Sciatic nerve (tissue), 2 donors: ENCODE measurements at places on chromosomes 7 and 10. TPM values are rescaled to one million over a fixed set of nuclear protein-coding genes. Genes with fewer than 3 reads are reported as not detected.

The STAMBPL1 gene
- total RNA-seq = 13.6 TPM

The PLXDC2 gene
- total RNA-seq = 118 TPM

The KCTD7 gene
- 26.9 TPM for total RNA-seq

The ENO4 gene
- total RNA-seq = 1.2 TPM

The SYT15 gene
- 17.1 TPM for total RNA-seq

The ARMC3 gene
- total RNA-seq = 0.18 TPM

The KAZALD1 gene
- 4.7 TPM for total RNA-seq

The CLRN3 gene
- total RNA-seq = not detected

The LRRC17 gene
- 4.2 TPM for total RNA-seq

The MNX1 gene
- not detected for total RNA-seq

The CYP2C19 gene
- not detected for total RNA-seq

The RAB19 gene
- not detected for total RNA-seq

The ITIH5 gene
- 34.9 TPM for total RNA-seq

The CHST12 gene
- 30.7 TPM for total RNA-seq

The RPEL1 gene
- total RNA-seq = not detected

The SPDYE2 gene
- 0.31 TPM for total RNA-seq

The MGAM2 gene
- 2.9 TPM for total RNA-seq

DNA sequence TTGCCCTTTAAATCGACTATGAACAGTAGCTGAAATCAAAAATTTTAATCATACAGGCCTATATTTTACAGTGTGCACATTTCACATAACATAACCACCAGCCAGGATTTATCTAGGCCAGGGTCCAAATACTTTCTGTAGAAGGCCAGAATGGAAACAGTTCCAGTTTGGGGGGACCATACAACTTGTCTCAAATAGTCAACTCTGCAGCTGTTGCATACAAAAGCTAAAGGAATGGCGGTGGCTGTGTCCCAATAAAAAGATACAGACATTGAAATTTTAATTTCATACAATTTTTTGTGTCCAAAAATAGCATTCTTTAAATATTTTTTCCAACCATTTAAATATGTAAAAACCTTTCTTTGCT, 742 bp upstream of the TYSND1 start:
- DNase-seq = no peak

- no peak for DNase-seq
Measured at GRCh38 chr7:73683788-73684693, 644 bp downstream of the BUD23 start.

DNA sequence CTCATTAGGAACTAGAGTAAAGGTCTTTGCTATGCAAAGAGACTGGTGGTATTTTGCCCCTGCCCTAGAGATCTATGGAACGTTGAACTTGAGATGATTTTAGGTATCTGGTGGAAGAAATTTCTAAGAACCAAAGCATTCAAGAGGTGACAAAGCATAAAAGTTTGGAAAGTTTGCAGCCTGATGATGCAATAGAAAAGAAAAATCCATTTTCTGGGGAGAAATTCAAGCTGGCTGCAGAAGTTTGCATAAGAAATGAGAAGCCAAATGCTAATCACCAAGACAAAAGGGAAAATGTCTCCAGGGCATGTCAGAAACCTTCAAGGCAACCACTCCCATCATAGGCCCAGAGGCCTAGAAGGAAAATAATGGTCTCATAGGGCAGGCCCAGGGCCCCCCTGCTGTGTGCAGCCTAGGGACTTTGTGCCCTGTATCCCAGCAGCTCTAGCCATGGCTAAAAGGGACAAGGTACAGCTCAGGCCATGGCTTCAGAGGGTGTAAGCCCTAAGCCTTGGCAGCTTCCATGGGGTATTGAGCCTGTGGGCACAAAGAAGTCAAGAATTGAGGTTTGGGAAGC, 16.5 kb downstream of the TFPI2 start:
- no peak for DNase-seq

DNA sequence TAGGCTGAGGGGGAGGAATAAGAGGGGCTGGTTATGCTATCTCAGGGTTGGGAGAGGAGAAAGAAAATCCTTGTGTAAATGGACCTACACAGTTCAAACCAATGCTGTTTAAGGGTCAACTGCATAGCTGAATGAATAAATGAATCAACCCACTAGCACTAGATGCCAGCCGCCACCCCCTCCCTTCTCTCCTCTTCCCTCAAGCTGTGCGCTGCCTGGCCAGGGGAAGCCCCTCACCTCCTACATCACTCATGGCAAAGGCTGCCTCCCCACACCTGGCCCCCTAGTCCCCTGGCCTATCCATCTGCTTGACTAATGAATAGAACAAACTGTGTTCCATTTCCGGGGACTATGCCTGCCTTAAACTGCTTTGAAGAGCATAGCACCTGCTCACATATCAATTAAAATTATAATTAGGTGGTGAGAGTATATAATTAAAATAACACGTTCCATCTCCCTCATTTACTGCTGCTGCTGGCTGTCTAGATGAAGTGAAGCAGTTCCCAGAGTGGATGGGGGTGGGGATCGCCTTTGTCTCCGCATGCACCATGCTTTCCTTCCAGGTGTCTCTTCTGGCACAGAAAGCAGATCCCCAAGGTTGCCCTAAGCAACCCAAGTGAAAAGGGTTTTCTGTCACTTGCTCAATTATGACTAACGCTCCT, 32.6 kb downstream of the GRID1 start:
- no peak for DNase-seq

GRCh38 chr7:1651031-1651446, 19.0 kb upstream of the ELFN1 start:
- no peak for DNase-seq

GRCh38 chr7:66886152-66886551, 34.9 kb upstream of the TMEM248 start:
- DNase-seq = no peak

DNA sequence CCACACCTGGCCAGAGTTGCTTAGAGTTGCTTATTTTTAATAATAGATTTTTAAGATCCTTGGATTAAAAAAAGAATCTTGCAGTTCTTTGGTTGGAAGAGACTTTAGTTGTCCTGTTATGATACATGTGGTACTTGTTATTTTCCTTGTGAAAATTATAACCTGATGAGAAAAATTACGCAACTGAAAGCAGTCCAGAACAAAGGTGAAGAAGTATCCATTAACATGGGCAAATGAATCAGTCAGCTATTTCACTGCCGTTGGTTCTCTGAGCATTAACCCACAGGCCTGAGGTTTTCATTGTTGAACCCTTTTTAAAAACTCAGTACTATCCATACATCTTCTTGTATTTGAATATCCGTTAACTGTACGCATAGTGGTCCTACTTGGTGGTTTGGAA, 68.2 kb downstream of the GALNT11 start:
- DNase-seq = no peak

DNA sequence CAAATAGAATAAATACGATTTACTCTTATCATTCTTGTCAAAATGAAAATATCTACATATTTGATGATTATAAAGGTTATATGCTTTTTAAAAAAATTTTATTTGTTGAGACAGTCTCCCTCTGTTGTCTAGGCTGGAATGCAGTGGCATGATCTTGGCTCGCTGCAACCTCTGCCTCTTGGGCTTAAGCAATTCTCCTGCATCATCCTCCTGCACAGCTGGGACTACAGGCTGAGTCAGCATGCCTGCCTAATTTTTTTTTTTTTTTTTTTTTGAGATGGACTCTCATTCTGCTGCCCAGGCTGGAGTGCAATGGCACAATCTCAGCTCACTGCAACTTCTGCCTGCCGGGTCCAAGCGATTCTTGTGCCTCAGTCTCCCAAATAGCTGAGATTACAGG, 48.9 kb downstream of the PUS7 start:
- no peak for DNase-seq

GRCh38 chr7:41287559-41288335, 415.1 kb downstream of the INHBA start:
- DNase-seq = no peak

- DNase-seq = no peak
Measured at GRCh38 chr10:75611172-75611992, 180.0 kb downstream of the LRMDA start.

- no peak for DNase-seq
Measured at GRCh38 chr10:17330501-17330900, 102.5 kb downstream of the VIM start.

GRCh38 chr7:131104596-131105293, 222.9 kb upstream of the MKLN1 start:
- DNase-seq = no peak

GRCh38 chr7:14233868-14234369, 244.5 kb upstream of the ETV1 start:
- no peak for DNase-seq

- no peak for DNase-seq
Measured at GRCh38 chr10:34297541-34298345, 517.4 kb downstream of the PARD3 start.

- DNase-seq = no peak
Measured at GRCh38 chr7:155948845-155949244, 136.6 kb upstream of the SHH start.

GRCh38 chr7:5387711-5388245, 35.9 kb downstream of the TNRC18 start:
- DNase-seq = no peak

GRCh38 chr10:96967847-96968246, 135.7 kb downstream of the LCOR start:
- no peak for DNase-seq

DNA sequence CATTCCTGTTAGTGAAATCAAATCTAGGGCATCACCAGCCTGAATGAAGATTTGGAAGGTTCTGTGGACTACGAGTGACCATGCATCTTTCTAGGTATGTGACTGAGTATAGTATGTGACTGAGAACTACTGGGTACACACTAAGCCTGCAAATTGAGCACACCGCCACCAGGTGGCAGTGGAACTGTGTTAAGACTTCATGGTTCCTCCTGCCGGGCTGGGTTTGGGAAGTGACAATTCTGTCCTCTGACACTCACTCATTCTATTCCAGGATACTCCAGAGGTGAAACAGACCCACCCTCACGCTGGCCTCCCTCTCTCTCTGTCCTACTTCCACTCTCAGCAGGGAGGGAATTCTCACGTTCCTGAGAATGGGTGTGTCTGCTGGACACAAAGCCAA, 84.0 kb upstream of the TMEM248 start:
- DNase-seq = no peak

GRCh38 chr7:122006687-122007086, 133.7 kb downstream of the PTPRZ1 start:
- DNase-seq = no peak

DNA sequence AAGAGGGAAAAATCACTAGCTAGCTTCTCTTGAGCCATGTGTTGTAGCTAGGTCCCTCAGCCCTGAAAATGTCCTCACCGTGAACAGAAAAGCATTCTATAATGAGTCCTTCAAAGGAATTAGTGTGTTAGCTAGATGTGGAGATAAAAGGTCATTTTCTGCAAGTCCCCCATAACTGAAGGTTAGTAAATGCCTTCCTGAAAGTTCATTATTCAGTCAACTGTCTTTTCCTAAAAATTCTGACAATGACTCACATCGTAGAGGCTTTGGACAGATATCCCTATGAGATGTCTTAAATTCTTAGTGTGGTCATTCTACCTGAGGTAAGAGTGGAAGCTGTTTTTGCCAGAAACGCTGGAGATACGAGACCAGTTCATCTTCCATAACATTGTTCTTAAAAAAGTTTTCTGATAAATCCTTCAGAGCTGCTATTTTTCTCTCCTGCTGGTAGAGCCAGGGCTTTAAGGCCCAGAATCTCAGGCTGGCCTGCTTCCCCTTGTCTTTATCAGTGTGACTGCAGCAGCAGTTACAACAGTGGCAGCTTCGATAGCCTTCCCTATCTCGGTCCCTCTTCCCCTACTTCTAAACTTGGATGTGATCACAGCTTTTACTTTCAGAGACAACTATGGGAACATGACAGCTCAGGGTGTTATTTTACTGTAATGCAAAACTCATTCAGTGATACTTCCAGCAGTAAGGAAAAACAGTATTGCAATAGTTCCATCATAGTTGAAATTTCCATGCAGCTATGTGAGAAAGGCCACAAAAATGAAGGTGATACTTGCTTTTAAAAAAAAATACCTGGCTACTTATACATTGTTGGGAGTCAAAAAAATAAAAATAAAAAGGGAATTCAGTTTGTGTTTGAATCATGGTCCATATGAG, 37.3 kb upstream of the PRKAR2B start:
- no peak for DNase-seq

DNA sequence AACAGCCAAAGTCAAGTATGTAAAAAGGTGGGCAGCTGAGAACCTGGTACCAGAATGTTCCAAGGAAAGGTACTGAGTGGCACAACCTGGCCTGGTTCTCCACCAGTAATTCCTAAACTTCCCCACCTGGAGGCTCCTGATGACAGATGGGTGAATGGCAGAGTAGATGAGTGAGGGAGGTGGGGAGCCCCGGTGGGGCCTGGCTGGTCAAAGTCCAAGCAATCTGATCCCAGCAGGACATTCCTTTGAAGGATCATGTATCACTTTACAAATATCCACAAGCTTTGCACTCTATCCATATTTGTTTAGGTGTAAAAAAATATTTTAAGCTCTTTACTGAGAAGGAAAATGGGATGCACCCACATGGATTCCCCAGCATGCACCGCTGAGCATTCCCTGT, 250.2 kb downstream of the DPP6 start:
- no peak for DNase-seq

DNA sequence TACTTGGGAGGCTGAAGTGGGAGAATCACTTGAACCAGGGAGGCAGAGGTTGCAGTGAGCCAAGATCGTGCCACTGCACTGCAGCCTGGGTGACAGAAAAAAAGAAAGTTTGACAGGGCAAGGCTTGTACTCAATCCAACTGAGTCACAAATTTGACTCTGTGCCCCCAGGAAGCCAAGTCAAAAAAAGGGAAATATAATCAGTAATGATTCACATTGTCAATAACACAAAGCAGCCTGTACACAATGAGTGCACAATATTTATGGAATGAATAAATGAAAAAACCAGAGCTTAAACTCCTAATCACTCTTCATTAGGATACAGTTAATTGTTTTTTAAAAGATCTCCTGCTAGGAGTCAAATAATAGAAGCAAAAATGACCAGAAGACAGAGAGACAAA, 6.4 kb downstream of the NAPEPLD start:
- DNase-seq = no peak

DNA sequence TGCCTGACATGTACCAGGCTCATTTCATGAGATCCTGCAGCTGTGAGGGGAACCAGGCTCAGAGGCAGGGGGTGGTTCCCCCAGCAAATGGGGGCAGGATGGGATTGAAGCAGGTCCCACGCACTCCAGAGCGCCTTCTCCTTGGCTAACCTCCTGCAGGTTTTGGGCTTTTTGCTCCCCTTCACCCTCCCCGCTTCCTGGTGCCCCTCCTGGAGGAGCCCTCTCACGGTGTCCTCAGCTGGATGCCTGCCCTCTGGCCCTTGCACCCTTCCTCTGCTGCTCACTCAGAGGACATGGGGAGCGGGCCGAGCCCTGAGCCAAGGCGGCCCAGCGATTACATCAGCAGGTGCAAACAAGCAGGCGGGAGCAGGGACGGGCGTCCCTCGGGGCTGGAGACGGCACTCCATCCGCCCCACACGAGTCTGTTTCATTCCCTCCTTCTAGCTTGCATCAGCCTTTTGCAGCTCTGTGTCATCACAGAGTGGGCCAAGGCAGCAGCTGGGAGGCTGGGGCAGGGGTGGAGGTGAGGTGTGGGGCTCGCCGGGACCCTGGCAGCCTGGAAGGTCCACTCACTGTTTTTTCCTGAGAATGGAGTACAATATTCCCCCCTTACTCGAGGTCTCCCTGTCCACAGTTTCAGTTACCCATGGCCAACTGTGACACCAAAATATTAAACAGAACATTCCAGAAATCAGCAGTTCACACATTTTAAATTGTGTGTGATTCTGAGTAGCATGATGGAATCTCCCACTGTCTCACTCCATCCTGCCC, 52.7 kb upstream of the SLC29A3 start:
- no peak for DNase-seq
